NCI-H1048 (cell line): ENCODE measurements at places on chromosomes 1 and 21.

DNA sequence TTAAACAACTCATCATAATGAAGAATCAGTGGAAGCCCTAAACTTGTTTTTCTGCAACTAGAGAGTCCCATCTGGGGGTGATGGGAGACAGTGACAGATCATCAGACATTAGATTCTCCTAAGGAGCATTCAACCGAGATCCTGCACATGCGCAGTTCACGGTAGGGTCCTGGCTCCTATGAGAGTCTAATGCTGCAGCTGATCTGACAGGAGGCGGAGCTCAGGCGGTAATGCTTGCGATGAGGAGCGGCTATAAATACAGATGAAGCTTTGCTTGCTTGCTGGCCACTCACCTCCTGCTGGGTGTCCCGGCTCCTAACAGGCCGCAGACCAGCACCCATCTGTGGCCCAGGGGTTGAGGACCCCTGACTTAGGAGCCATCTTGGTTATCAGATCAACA lies 247.2 kb downstream of the FMN2 start:
- no peak for DNase-seq

DNA sequence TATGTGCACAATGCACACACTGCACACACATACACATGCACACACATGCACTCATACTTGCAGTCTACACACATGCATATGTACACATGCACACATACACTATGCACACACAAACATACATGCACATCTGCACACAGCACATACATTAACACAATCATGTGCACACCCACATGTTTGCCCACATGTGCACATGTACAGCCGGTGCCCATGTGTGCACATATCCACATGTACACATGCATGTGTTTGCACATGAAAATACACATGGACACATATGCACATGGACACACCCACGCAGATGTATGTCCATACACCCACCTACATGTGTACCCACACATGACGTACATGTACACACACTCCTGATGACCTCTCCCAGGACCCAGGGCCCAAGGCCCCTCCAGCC lies 105.1 kb upstream of the ACTRT2 start:
- no peak for DNase-seq

DNA sequence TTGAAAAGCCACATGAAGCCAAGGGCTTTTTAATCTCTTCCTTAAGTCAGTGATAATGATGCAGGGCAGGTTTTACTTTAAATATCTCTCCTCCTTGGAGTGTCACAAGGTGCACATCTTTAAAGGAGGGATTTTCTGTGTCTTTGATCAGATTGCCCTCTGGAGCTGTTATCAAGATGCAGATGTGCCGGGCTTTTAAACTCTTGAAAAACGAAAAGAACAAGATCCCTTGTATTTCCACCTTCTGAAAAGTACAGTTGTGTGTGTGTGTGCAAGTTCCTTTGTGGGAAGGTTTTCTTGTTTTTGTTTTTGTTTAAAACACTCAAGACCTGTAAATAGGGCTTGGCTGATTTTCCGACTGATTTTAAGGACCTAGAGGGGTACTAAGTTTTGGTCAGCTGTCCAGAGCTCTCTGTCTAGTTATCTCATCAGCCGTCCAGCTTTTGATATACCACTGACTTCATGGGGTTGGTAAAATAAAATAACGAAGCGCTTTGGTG lies 1.6 kb downstream of the MARK1 start:
- DNase-seq = no peak

- DNase-seq = no peak
Observed at GRCh38 chr1:214310010-214310409, 29.1 kb downstream of the SMYD2 start.

GRCh38 chr1:37596182-37596667 lies 488 bp upstream of the GNL2 start:
- DNase-seq = no peak

DNA sequence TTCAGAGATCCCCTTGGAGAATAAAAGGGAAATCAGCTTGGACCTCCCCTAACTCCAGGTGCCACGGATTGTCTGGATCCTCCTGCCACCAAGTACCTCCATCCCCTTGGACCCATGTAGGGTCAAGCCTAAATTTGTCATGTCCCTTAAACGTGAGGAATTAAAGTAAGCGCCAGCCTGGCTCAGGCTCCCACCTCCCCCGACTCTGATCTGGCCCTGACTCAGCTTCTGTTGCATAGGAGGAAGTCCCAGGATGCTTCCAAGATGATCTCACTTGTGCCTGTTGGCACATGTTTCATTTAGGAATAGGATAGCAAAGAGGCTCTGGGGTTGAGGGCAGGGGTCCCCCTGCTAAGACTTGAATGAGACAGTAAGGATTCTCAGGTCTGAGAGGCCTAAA lies 231.9 kb upstream of the JUN start:
- no peak for DNase-seq

DNA sequence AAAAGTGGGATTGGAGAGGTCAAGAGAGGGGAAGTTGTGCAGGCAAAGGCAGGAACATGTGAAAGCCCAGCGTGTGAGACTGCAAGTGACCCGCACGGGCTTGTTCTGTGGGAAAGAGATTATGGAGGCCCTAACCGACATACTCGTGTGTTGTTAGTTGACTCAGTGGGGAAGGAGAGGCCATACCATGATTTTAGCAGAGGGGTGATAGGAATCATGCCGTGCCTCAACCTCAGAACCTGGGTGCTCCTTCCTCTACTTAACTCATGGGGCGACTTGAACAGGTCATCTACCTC lies 19.3 kb downstream of the PGLYRP3 start:
- DNase-seq = no peak

- no peak for DNase-seq
Observed at GRCh38 chr1:34926156-34926555, 3.3 kb downstream of the DLGAP3 start.

DNA sequence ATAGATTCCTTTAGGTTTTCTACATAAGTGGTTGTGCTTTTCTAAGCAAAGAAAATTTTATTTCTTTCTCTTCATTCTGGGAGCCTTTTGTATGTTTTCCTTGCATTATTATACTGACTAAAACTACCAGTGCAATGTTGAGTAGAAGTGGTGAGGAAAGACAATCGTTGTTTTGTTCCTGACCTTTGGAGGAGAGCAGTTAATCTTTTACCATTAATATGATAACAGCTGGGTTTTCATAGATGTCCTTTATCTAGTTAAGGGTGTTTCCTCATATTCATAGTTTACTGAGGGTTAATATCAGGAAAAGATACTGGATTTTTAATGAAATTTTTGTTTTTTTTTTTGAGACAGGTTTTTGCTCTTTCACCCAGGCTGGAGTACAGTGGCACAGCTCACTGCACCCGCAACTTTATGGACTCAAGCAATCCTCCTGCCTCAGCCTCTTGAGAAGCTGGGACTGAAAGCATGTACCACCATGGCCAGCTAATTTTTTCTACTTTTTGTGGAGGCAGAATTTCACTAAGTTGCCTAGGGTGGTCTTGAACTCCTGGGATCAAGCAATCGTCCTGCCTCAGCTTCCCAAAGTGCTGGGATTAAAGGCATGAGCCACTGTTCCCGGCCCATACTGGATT lies 9.0 kb upstream of the KCTD3 start:
- DNase-seq = no peak

DNA sequence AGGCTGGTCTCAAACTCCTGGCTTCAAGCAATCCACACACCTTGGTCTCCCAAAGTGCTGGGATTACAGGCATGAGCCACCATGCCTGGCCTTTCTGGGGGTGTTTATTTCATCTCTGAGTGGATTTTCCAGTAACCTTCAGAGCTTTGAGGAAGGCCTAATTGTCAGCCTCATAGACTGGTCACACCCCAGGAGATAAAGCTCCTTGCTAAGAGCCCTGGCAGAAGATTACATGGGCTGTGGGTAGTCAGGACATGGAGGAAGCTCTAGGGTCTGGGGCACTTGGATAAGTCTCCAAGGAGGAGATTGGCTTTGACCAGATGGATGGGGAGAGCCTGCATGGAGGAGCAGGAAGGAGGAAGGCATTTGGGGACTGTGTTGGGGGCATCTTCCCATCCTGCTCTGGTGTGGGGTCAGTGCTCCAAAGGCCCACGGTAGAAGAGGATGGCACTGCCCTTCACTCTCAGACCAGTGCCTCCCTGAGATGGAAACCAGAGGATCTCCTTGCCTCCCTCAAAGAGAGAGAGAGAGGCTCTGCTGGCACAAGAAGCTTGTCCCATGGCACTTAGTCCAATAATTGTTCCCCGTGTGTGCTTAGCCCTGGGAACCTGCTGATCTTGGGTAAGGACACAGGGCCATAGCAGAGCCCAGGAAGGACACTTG lies 14.7 kb upstream of the GSTM4 start:
- no peak for DNase-seq

GRCh38 chr1:205913451-205914154 lies 29.7 kb downstream of the SLC26A9 start:
- DNase-seq = no peak

GRCh38 chr1:247273013-247273412 lies 17.1 kb downstream of the VN1R5 start:
- DNase-seq = no peak

GRCh38 chr1:59445040-59445439 lies 148.1 kb downstream of the FGGY start:
- DNase-seq = no peak

- DNase-seq = peak; percentile 46
Observed at GRCh38 chr1:175197531-175197930, 5.0 kb upstream of the KIAA0040 start.

DNA sequence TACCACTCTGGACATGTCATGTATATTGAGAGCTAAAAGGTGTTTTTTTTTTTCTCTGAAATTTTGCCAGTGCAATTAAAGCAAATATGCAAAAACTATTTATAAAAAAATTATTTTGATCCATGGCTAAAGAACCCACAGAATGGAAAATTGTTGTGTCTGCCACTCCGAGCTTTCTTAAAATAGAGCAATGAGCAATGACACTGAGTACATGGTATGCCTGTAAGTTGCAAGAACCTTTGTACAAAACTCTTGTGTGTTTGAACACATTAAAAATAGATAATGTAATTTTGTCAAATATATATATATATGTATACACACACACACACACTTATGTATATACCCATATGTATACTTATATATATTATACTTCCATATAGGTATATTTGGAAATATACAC lies 1530.9 kb upstream of the B3GALT2 start:
- no peak for DNase-seq

DNA sequence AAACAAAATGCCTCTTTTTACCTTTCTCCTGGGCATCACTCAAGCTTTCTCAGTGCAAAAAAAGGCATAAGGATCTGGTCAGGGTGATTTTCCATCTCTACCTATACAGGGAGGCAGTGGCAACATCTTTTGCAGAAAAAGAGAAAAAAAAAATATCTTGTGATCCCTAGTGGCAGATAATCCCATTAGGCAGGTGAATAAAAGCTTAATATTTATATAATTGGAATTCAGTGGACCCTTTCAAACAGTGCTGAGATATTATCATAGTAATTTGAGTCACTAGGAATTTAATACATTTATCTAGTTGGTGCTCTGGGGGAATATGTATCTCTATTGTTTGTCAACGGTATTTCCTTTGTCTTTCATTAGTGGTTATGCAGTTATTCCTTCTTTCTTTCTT lies 29.9 kb upstream of the CXADR start:
- no peak for DNase-seq

GRCh38 chr1:31694069-31694963 lies 9.5 kb downstream of the COL16A1 start:
- DNase-seq = no peak

DNA sequence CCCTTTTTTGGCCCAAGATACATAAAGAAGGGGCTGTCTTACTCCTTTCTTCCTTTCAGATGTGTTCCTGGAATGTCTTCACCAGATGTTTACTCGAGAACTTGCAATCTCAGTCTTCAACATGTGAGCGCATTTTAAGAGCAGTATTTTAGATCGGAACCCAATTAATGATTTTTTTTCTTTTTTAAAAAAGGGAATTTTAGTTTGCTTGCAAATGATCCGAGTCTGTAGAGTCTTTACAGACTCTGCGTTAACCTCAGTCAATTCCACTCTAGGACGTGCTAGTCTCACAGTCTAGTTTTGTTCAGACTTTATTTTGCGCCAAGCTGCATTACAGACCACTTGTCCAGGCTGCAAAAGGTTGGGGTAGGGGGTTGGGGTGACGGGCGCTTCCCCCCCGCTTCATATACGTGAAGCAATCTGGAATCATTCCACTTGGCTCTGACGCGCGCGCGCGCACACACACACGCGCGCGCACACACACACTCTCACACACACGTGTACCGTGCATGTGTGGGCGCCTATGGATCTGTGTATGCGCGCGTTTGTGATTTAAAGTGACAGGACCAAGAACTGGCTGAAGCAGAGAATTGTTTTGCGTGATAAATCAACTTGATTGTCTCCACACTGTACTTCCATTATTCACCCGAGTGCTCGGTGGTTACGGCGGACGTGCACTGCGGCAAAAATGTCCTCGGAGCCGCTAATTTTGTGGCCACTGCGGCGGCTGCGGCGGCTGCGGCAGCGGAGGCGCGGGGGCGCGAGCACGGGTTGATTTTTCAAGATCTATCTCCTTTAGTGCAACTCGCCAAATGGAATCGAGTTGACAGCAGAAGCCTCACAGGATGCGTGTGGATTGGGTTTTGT lies 25.6 kb upstream of the NFIA start:
- no peak for DNase-seq

GRCh38 chr1:3014050-3014440 lies 7.2 kb upstream of the ACTRT2 start:
- DNase-seq = no peak

DNA sequence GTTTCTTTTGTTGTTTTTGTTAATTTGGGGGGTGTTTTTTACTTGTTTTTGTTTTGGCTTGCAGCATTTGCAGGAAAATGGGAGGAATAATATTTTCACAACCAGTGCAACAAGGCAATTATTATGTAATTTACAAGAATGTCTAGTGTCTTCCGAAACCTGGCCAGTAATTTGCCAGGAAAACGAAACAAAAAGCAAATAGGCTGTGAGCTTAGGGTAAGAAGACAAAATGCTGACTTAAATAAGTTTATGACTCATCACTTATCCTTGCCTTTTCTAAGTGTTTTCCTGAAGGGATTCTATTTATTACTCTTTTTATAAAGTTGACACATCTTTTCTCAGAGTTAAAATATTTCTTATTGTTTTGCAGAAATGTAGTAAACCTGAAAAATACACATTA lies 49.8 kb downstream of the KCNT2 start:
- DNase-seq = no peak

GRCh38 chr1:67666636-67667035 lies 18.4 kb upstream of the GADD45A start:
- no peak for DNase-seq

GRCh38 chr1:232168508-232168907 lies 461.4 kb downstream of the SIPA1L2 start:
- DNase-seq = no peak

DNA sequence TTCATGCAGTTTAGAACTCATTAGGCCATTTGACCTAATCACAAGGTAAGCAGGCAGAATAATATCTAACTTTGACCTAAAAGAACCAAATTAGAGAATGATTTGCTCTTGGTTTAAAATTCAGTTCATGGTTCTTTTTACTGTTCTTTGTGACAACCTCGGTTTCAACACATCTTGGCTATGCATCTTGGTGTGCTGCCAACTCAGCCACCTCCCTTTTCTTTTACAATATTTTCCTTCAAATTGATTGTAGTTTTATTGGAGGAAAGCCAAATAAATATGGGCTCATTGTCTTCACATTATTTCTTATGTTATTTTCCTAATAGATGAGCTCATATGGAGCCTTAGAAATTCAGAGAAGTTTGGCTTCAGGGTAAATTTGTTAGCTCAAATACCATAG lies 338.3 kb downstream of the SIPA1L2 start:
- no peak for DNase-seq

GRCh38 chr1:31984419-31985347 lies 29.0 kb upstream of the KHDRBS1 start:
- DNase-seq = no peak
